Stimulated activated CD4-positive, alpha-beta T cell treated with anti-CD3 and anti-CD28 coated beads, TNF-alpha, amount 100 ng/mL, for 1 hour (primary cell): ENCODE measurements at places on chromosomes 5 and 9.

GRCh38 chr9:137319011-137319738 is 17.1 kb upstream of the NRARP start:
- DNase-seq = no peak

GRCh38 chr9:132411091-132411508 is 1.1 kb downstream of the CFAP77 start:
- peak; percentile 54 for DNase-seq

DNA sequence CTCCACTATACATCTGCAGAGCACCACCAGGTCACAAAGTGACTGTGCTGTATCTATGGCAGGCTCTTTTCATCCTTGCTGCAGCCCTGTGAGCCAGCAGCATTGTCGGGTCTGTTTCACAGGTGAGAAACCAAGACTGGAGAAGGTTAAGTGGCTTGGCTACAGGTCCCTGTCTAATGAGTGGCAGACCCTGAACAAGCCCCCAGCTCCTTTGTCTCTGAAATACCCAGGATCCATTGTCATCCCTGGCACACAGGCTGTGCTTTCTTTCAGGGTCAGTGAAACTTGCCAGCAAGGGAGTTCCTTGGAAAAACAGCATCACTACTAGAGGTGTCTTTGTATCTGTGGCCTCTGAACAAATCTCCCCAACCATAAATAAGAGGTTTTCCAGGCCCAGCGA is 27.6 kb upstream of the CXCL14 start:
- no peak for DNase-seq

GRCh38 chr9:111866976-111867375 is 29.6 kb upstream of the UGCG start:
- DNase-seq = no peak

DNA sequence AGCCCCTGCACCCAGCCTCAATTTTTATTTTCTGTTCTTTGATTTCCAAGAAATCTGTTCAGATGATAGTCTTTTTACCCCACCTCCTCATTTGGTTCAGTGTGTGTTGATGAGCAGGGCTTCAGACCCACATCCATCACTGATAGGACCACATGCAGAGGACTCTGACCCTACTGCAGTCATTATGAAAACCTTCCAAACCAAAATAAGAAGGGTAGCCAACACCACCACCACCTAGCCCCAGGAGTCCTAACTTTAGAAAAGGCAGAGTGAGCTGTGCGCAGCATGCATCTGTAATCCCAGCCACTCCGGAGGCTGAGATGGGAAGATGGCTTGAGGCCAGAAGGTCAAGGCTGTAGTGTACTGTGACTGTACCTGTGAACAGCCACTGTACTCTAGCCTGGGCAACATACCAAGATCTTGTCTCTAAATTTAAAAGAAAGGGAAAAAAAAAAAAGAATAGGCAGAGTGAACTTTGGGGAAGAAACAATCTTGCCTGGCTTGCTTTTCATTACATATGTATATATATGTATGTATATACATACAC is 13.0 kb downstream of the CDKN2AIPNL start:
- DNase-seq = no peak

DNA sequence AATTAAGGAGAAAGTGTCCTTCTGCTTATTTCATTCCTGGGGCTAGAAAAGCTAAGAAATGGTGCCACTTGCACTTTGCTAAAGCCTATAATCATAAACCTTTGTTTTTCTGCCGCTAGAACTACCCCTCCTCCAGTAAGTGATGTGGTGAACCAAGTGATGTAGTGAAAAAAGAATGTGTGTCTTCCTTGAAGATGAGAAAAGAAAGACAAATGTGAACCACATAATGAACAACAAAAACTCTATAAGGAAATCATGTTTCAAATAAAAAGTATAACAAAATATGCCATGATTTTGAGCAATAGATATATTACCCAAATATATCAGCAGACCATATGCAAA is 179.0 kb upstream of the SGCD start:
- DNase-seq = no peak

- DNase-seq = no peak
Observed at GRCh38 chr5:133240425-133241091, 188.7 kb downstream of the HSPA4 start.

DNA sequence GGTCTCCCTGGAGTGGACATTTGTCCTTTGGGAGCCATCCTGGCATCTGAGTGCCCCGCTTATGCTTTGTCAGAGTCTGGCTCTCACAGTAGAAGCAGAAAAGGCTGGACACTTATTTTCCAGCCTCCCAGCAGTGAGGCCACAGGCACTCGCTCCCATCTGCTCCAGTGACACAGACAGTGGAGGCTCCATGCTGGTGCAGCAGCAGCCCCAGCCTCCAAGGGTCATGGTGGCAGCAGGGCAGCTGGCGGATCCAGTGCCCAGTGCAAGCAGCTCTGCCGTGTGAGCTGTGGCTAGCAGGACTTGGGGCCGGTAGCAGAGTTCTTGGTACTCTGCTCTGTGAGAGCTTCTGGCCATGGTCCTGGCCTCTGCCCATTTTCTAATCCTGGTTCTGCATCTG is 157.3 kb upstream of the ALDH1B1 start:
- no peak for DNase-seq

DNA sequence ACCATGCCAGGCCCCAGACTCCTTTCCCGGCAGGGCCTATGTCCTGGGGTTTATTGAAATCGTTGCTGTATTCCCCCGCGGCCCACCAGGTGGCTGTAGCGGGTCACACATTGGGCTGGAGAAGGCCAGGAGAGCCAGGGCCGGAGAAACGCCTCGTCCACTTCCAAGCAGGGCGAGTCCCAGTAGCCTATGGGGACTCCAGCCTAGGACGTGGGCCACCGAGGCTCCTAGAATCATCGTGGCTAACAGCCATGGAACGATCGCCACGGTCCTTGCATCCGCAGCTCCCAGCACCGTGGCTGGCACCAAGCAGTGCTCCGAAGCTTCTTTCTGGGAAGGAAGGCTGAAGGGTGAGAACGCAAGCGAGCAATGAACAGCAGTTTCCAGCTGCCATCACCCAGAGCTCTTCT is 87.7 kb downstream of the ENTREP1 start:
- DNase-seq = no peak

GRCh38 chr5:105397749-105398148 is 1835.2 kb upstream of the NUDT12 start:
- no peak for DNase-seq

- no peak for DNase-seq
Observed at GRCh38 chr9:111674319-111674718, 12.9 kb downstream of the GNG10 start.

- no peak for DNase-seq
Observed at GRCh38 chr5:932628-933250, 40.1 kb downstream of the TRIP13 start.

- DNase-seq = no peak
Observed at GRCh38 chr5:167877114-167877722, 414.2 kb upstream of the WWC1 start.

DNA sequence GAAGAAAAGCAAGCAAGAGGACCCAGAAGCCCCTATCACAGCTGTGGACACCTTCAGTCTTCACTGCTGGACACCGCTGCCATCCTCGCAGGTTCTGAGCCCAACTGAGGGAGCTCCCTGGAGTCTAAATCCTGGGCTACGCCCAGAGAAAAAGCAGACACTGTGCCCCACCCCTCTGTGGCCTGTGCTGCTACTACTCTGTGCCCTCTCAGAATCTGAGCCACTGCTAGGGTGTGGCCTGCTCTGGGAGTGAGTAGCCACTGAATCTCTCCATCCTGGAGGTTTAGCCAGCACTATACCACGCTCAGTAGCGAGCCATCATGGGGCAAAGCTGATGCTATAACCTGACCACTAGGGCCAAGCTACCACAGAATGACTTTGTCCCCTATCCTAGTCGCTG is 338.2 kb downstream of the NPR3 start:
- no peak for DNase-seq

- no peak for DNase-seq
Observed at GRCh38 chr9:132740526-132741309, 70.5 kb downstream of the GTF3C4 start.

DNA sequence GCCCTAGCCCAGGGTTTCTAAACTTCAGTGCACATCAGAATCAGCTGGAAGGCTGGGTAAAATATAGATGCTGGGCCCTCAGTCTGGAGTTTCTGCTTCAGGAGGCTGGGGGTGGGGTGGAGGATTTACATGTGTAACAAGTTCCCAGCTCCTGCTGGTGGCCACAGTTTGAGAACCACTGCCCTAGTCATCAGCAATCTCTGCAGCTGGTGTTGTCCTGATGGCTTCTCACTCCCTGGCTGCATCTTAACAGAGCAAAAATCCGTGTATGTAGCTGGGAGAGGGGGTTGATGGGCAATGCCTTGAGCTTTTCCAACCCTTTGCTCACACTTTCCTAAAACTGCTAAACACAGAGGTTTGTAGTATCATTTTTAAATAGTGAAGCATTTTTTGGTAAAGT is 186.0 kb upstream of the KLF9 start:
- no peak for DNase-seq

GRCh38 chr5:16913187-16914107 is 22.6 kb downstream of the MYO10 start:
- DNase-seq = no peak

DNA sequence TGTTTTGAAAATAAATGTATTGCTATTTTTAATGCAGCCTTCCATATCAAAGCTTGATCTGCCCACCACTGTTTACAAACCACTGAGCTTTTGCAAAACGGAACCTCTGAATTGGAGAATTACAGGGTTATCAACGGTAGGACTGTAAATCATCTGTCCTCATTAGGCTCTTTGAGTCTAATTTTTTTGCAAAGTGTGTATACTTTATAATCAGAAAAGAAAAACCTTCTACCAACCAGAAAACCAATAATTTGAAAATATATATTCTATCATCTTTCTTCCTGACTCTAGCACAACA is 6.8 kb upstream of the SLC2A8 start:
- no peak for DNase-seq

DNA sequence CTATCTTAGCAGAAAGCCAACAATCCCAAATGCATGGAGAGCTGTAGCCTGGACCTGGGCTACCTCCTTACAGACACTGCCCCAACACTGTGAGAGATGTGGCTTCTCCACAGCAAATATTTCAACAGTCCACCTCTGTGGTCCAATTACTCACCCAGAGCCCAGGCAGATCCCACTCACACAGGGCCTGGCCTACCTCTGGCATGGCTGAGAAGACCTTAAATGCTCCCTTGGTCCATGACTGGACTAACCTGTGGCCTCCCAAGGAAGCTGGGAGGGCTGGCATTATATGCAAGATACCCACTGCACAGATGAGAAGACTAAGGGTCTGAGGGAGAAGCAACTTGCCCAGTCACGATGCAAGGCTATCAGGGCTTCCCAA is 22.8 kb upstream of the SLC25A51 start:
- no peak for DNase-seq

DNA sequence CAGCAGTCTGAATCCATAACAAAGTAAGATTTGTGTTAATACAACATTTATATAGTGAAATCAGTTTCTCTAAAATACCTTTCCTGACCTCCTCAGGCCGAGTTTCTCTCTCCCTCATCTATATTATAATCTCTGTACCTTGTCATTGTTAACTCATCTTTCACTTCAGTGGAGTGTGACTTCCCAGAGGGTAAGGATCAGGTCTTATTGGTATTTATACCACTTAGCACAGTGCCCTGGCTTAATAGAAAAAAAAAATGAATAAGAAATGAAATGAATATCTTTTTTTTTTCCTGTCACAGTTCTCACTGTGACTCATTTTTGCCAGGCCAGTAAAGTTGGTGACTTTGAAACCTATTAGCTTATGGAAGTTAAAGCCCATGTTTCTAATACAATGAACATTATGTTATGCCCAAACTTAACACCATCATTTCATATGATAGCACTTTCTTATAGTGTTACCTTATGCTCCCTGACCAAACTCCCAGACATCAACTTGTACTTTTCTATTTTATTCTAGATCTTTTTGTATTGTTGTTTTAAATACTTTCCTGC is 90.1 kb downstream of the NR3C1 start:
- no peak for DNase-seq

DNA sequence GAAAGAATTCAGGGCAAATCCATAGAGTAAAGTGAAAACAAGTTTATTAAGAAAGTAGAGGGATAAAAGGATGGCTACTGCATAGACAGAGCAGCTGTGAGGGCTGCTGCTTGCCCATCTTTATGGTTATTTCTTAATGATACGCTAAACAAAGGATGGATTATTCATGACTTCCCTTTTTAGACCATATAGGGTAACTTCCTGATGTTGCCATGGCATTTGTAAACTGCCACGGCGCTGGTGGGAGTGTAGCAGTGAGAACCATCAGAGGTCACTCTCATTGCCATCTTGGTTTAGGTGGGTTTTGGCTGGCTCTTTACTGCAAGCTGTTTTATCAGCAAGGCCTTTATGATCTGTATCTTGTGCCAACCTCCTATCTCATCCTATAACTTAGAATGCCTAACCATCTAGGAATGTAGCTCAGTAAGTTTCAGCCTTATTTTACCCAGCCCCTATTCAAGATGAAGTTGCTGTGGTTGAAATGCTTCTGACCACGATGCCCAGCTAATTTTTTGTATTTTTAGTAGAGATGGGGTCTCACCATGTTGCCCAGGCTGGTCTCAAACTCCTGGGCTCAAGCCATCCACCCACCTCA is 42.1 kb downstream of the RFK start:
- no peak for DNase-seq

- DNase-seq = no peak
Observed at GRCh38 chr5:39523821-39524220, 99.0 kb upstream of the DAB2 start.

GRCh38 chr5:160649304-160649703 is 202.7 kb downstream of the ATP10B start:
- DNase-seq = no peak

DNA sequence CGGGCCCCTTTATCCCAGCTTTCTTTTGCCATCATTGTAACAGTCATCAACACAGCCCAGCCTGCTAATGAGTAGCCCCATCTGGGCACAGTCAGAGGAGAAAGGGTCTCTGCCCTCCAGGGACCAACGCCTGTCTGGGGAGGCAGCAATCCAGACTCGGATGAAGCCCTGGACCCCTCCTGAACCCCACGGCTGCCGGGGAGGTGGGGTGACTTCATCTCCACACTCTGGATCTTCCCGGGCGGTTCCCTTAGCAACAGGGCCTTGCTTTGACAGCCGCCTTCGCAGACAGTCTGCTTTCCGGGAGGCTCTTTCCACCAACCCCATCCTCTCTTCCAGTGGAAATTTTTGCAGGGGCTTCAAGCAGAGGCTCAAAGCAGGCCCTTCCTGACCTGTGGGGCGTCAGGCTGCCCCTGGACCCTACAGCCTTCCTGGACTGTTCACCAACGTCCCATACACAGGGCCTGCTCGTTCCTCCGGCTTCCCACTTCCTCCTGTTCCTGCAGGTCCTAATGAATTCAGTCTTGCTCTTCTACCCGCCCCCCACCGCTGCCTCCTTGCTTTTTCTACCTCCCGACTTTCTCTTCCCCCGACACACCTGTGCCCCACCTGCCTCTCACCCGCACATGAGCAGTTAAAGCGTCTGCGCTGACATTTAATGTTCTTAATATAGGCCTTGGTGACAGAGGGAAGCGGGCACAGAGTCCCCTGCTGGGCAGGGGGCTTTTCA is 161.7 kb upstream of the MVB12B start:
- DNase-seq = no peak
